ENCODE measurements at places on chromosomes 5 and 9.

DNA sequence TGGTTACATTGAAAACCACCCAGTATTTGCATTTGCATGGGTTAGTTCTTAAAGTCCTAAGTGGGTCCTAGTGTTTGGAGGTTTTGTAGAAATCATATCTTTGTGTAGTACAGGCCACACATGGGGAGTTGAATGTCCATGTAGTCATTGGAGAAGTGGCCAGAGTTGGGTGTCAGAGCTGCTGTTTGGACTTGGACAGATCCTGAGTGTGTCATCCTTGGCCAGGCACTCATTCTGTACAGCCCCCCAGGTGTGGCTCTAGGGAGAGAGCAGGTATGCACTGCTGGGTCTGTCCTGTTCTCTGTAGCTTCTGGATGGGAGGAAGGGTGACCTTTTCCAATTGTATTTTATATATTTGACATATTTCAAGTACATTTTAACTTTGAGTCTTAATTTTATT lies 82.4 kb downstream of the IQGAP2 start:
- DNase-seq, result no peak

DNA sequence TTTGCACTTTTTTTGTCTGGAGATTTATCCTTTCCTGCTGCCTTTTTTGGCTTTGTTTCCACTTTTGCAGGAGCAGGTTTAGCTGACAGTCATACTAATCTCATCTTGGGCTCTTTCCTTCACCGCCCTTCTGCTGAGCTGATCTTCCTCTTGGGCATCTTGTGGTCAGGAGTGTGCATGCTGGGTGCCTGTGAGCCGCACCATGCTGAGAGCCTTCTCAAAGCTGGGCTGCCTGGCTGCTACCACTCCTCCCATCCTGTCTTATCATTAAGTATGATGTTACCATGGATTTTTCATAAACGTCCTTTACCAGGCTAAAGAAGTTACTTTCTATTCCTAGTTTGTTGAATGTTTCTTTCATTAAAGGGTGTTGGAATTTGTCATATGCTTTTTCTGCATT lies 49.5 kb upstream of the MCCC2 start:
- no peak for DNase-seq

DNA sequence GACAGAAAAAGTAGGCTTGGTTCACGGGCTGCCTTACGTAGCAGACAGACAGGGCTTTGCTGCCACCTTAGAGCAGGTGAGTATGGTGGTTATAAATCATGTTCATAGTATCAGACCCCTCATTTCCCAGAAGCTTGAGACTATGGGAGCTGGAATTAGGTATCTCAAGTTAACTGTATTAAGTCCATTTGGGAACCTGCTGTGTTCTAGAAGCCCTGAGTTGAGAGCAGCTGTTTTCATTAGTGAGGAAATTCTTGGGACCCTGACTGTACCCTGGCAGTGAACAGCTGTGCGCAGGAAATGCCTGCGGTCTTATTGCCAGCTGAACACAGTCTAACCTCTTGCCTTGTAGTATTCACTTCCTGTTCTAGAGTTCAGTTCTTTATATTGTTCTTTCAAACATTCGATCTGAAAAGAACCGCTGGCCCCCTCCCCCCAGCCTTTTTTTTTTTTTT lies 29.8 kb downstream of the UGCG start:
- no peak for DNase-seq

DNA sequence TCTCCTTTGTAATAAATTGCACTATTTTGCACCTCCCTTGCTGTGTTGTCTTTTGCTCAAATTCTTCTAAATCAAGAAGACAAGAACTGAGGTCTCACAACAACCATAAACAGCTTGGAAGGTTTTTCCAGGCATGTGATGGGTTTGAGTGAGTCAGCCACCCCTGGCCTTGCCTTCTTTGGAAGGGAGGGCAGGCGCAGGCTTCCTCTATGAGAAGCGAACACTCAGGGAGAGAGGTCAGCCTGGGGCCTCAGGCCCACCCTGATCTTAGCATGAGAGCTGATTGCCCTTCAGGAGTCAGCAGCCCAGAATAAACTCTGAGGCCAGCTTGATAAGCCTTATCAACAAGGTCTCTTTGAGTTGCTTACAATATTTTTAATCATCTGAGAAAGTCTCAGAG lies 31.6 kb downstream of the S1PR3 start:
- no peak for DNase-seq

DNA sequence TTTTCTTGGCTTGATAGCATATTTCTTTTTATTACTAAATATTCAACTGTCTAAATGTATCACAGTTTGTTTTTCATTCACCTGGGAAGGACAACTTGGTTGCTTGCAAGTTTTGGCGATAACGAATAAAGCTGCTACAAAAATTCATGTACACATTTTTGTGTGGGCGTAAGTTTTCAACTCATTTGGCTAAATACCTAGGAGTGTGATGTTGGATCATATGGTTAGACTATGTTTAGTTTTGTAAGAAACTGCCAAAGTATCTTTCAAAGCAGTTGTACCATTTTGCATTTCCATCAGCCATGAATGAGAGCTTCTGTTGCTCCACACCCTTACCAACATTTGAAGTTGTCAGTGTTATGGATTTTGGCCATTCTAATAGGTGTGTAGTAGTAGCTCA lies 428.0 kb downstream of the ACTL7B start:
- DNase-seq, result no peak

DNA sequence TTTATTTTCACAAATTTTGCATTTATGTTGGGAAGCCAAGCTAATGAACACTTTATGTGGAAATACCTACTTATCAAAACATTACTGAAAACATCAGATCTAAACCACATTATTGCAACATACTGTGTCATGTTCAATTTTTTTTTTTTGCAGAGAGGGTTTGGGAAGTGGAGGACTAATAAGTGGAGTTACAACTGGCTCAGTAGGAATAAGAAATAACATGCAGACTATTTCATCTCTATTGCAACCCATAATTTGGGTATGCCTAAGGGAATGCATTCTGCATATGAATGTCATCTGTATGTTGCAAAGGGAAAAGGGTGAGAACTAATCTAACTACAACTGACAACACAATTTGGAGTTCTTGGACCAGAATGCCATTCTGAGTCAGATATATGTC lies 41.8 kb downstream of the APC start:
- DNase-seq, result no peak

- DNase-seq, result no peak
Observed at GRCh38 chr9:129964901-129965734, 77.9 kb downstream of the FNBP1 start.

DNA sequence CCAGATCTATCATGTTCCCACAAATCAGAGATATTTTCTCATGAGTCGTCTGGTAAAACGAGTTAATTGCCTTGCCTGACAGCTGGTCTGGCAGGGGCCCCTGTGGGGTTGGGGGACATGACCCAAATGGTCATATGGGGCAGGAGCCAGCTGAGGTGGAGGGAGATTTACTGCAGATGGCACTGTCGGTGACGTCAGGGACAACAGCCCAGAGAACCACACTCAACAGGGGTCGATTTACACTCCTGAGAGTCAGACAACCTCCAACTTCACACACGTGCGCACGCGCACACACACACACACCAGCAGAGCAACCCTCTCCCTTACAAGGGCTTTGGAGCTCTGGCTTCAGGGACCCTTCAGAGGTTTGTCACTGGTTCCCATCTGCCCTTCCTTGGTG lies 23.4 kb upstream of the GABRP start:
- DNase-seq, result no peak

DNA sequence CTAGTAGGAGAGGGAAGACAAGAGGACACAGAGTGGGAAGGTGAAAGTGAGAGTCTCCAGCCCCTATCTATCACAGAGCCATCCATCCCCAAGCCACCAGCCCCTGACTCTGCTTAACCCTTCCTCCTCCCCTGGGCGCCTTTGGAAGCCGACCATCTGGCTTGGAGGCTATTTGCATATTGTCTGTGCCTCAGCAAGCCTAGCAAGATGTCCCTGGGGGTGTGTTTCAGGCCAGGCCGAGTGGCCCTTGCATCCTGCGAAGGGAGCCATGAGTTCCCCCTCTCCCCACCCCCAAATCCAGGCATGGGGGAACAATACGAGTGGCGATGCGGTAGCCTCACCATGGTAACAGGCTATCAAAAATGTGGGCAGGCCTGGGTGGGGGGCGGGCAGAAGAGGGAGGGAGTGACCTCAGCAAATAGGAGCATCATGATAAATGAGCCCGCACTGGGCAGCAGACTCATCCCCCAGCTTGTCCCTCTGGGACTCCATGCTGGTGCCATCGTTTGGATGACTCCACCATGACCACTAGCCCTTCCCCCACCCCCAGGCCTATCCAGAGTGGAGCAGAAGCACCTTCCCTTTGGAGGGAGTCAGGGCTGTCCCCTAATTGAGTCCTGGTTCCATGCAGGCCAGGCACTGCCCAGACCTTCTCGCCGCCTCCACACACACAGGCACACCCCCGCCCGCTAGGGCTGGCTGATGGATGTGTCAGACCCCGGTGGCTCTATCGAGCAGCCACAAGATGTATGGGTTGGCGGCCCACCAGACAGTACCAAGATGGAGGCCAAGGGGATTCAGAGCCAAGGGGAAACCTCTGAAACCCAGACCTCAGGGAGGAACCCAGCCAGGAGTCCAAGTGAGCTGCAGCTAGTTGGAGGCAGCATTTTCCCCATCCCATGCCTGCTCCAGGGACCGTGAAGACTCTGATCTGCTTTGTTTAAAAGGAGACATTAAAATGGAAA lies 14.6 kb downstream of the URM1 start:
- DNase-seq, result no peak

DNA sequence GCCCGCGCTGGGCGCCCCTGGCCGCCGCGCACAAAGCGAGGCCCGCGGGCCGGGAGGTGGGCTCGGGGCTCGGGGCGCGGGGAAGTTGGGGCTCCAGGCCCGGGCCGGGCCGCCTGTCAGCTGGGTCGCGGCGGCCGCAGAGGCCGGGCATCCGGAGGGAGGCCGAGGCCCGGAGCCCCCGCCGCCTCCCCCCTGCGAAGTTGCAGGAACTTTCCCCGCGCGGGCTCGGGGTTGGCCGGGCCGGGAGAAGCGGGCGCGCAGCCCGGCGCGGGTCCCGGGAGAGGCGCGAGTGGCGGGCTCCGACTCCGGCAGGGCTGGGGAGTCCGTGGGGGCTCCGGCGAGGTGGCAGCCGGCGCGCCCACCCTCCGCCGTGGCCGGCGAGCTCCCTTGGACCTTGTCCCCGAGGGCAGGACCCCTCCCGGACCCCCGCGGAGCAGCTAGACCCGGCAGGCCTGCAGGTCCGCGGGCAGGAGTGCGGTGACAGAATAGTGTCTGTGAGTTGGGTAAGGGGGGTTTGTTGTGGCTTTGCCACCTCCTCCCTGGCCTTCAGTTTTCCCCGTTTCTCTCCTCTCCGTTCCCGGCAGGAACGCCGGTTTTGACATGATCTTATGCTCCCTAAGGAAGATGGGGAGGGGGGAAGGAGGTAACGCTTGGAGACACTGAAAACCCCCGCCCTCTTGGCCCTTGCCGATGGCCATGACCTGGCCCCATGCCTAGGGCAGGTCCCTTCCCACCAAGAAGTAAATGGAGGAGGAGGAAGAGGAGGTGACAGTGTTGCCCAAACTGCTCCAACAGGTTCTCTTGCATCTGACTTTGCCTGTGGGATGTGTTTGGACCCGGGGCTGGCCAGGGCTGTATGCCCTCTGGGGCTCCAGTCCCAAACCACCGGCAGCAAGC lies 942 bp downstream of the PHF2 start:
- DNase-seq, result no peak
